Karpas-422 (cell line): ENCODE measurements at places on chromosomes 16 and 17. TPM values are rescaled to one million over a fixed set of nuclear protein-coding genes. Genes with fewer than 3 reads are reported as not detected.

DNA sequence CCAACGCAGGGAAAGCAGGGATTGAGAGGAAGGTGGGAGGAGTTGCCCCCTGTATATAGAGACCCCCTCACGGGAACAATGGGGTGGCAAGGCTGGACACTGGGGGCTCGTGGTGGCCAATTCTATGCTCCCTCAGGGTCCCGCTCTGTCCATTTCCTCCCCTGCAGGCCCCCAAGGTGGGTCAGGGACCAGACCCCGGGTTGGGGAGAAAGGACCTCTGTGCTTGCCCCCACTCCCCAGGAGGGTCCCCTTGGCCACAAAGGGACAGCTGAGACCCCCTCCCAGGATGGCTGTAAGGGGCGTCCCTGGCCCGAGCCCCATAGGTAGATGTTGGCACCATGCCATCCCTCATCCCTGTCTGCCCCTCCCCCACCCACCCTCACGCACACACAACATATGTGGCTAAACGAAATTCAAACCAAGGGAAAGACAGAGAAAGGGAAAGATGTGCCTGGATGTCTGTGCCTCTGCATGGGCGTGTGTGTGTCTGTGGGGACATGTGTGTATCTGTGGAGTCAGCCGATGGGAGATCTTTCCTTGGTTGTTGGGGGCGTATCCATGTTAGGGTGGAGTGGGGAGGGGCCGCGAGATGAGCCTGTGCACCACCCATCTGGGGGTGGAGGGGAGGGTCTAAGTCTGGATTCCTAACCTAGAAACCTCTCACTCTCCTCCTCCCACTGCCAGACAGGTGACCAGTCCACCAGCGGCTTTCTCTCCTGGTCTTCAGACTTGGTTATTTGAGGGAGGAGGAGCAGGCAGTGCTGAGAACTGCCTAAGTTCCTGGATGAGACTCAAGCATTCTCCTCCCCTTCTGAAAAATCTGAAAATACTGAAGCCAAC is 642 bp upstream of the NEUROD2 start:
- DNase-seq: no peak

GRCh38 chr17:5919089-5919488 is 151.1 kb upstream of the WSCD1 start:
- DNase-seq: no peak

GRCh38 chr16:86122681-86123342 is 223.8 kb downstream of the IRF8 start:
- DNase-seq: no peak

DNA sequence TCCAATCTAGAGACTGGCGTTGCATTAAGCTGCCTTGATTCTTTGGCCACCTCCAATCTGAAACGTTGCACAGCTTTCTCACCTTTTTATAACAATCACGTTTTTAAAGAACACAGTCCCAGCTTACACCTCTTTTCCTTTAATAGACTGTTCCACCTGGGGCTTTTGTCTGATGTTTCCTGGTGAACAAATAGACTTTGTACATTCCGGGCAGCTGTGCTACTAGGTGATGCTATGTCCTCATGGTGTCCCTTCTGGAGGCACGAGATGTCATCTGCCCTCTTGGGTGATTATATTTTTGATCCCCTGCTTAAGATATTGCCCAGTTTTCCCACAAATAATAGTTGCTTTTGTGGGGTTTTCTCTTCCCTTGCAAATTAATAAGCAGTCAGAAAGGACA is 225.5 kb downstream of the SOX9 start:
- no peak for DNase-seq

DNA sequence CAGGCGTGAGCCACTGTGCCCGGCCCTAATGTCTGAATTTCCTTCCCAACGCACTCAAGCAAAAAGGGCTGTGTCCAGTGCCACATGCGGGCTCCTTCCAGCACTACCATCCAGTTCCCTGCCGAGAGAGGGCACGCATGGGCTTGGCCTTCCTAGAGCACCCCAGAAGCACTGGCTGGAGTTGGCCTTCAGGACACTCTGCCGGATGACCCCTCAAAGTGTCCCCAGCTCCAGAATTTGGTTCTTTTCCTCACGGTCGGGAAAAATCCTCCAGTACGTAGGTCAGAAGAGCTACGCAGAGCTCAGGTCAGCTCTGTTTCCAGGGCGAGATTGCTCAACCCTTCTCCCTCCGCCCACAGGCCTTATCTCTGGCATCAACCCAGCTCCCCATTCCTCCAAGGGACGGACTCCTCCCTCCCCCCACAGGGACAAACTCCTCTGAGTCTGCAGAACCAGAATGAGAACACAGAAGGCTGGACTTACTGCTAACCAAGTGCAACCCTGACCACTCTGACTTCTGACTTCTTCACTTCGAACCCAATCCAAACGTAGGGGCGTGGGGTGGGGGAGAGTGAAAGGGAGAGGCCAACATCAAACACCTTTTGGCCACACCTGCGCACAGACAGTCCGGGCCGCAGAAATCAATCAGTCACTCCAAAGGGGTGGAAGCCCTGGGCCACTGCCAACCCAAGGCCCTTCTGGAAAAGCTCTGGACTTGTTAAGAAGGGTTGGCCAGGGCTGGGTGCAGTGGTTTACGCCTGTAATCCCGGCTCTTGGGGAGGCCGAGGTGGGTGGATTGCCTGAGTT is 3.6 kb downstream of the CDC42EP4 start:
- no peak for DNase-seq

The CTRB2 gene
- total RNA-seq: not detected in 2 replicates

The PRSS21 gene
- total RNA-seq: not detected in 2 replicates
